Activated T-helper 17 cell treated with anti-CD3 and anti-CD28 coated beads, Interleukin-2, amount 50 U/mL, for 72 hours (primary cell): ENCODE measurements at places on chromosomes 3 and 15. TPM values are rescaled to one million over a fixed set of nuclear protein-coding genes. Genes with fewer than 3 reads are reported as not detected.

The SLC25A20 gene
- 13.4 TPM for total RNA-seq

DNA sequence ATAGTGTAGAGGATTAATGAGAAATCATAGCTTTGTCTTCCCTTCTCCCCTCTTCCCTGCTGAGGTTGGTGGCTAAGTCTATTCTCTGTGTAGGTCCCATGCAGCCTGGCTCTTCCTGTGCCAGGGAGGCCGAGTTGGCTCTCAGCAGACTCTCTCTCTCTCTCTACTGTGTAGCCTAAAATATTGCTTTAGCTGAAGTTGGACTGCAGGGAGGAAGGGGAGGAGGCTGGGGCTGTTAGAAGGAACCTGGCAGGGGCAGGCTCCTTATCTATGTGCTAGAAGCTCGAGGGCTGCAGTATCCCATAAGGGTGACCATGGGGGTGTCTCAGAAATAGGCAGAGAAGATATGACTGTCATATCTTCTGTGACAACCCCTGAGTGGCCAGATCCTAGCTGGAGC, 160.8 kb downstream of the EPHB1 start:
- ATAC-seq, result no peak
- no peaks in the 10 kb centered on the region for H3K36me3 ChIP-seq
- no peak overlapping the region for H3K4me3 ChIP-seq
- H3K27me3 ChIP-seq, result no peaks in the 10 kb centered on the region
- H3K27ac ChIP-seq, result no peak overlapping the region
- no peaks in the 10 kb centered on the region for H3K4me1 ChIP-seq

The COL6A5 gene
- not detected for total RNA-seq

The CILP gene
- 0.09 TPM for total RNA-seq

DNA sequence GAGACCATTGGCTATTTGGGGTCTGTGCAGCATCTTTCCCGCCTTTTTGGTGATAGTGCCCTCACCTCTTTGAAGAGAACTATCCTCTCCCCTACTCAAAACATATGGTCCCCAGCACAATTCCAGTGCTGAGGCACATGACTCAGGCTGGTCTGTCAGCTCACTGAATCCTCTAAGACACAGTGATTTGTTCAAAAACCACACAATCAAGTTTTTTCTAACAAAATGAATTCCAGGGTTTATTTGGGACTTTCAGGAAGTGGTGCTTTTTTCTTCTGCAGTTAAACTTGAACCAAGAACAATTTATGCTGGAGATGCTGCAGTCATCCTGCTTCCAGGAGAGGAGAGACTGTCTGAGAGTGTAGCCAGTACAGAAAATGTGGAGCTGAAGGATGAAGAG, 142.5 kb upstream of the LMCD1 start:
- H3K4me3 ChIP-seq, result no peak overlapping the region
- ATAC-seq, result no peak

The GP5 gene
- 1.4 TPM for total RNA-seq

- H3K4me1 ChIP-seq, result peaks cover 8% of the 10 kb centered on the region
- ATAC-seq, result no peak
Observed at GRCh38 chr3:9800529-9800928, 7.6 kb downstream of the ARPC4 start.

DNA sequence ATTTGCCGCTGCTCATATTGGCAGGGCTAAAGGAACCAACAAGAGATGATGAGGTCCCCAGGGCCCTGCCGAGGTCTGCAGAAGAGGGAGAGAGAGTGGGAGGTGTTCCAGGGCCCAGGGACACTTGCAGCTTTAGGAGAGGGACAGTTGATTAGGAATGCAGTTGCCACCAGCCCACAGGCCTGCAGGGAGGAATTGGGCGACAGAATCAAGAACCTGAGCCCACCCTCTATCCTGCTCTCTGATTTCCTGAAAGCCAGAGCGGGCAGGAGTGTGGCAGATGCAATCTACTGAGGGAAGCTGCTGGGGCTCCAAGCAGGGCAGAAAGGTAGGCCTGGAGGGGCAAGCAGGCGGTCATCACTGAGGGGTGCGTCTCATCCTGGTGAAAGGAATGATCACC, 12.1 kb upstream of the PRR23E start:
- H3K4me3 ChIP-seq, result no peak overlapping the region
- no peak for ATAC-seq
- H3K27ac ChIP-seq, result no peak overlapping the region
- H3K27me3 ChIP-seq, result peaks cover 14% of the 10 kb centered on the region
- H3K4me1 ChIP-seq, result no peaks in the 10 kb centered on the region

The RPP25 gene
- 9.6 TPM for total RNA-seq

The ITIH1 gene
- total RNA-seq, result not detected

The UNC13C gene
- total RNA-seq, result not detected

- no peaks in the 10 kb centered on the region for H3K36me3 ChIP-seq
- H3K4me1 ChIP-seq, result no peaks in the 10 kb centered on the region
- no peak overlapping the region for H3K27ac ChIP-seq
- H3K4me3 ChIP-seq, result no peak overlapping the region
- peaks cover 23% of the 10 kb centered on the region for H3K27me3 ChIP-seq
Observed at GRCh38 chr3:35641920-35642527, 2.7 kb downstream of the ARPP21 start.

DNA sequence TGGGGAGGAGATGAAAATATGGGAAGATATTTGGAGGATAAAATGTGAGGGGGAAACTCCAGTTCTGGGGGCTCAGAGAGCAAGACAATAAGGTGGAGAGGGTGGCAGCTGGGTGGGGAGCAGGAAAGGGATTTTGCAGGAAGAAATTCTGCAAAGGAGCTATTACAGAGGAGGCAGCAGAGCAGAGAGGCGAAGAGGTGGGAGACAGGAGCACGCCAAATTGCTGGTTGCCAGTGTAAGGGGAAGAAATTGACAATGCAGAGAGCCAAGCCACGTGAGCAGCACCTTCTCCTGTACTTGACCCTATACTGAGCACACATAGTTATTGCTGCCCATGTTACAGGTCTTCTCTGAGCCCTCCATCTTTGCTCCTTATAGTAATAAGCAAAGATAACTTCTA, 190.3 kb upstream of the ONECUT1 start:
- H3K27me3 ChIP-seq, result peaks cover 3% of the 10 kb centered on the region
- H3K36me3 ChIP-seq, result no peaks in the 10 kb centered on the region
- H3K27ac ChIP-seq, result no peak overlapping the region
- H3K4me3 ChIP-seq, result no peak overlapping the region

DNA sequence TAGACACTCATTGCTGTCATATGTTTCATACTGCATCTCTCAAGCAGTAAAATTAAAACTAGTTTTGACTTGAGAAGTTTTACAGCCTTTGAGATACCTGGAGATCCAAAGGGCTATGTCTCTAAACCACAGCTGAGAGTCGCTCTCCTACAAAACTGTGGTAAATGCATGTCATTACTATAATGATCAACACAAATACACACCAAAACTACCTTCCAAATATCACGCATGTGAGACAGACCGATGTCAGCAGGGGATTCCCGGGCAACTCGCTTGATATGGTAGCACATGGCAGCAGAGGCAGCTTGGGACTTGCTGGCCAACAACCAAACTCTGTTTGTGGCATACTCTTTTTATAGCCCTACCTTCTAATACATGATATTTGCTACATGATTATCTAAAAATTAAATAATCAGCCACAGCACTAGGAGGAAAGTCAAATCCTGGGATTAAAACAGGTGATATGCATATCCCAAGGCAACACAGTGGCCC, 56.3 kb downstream of the PDZRN3 start:
- no peak overlapping the region for H3K27ac ChIP-seq
- ATAC-seq, result no peak
- H3K4me3 ChIP-seq, result no peak overlapping the region
- no peaks in the 10 kb centered on the region for H3K36me3 ChIP-seq
- H3K4me1 ChIP-seq, result no peaks in the 10 kb centered on the region

The TIMP4 gene
- not detected for total RNA-seq

DNA sequence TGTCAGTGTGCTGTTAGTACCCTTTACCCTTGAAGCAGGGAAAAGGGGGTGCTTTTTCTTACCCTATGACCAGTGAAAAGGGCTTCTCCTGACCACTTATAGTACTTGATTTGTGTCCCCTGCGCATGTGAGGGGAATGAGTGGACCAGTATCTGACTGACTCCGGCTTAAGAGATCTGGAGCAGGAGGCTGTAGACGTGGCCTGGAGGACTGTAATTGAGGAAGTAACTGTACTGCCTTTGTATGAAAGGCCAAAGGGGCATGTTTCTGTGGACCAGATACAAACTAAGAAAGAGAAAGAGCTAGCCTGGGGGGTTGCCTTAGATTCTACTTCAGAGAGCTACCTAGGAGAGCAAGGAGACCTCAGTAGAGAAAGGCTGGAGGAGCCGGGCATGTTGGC, 89.9 kb upstream of the TBL1XR1 start:
- H3K4me3 ChIP-seq, result no peak overlapping the region
- no peak overlapping the region for H3K27ac ChIP-seq
- no peak for ATAC-seq
- no peaks in the 10 kb centered on the region for H3K27me3 ChIP-seq
- peaks cover 10% of the 10 kb centered on the region for H3K4me1 ChIP-seq
- no peaks in the 10 kb centered on the region for H3K36me3 ChIP-seq

DNA sequence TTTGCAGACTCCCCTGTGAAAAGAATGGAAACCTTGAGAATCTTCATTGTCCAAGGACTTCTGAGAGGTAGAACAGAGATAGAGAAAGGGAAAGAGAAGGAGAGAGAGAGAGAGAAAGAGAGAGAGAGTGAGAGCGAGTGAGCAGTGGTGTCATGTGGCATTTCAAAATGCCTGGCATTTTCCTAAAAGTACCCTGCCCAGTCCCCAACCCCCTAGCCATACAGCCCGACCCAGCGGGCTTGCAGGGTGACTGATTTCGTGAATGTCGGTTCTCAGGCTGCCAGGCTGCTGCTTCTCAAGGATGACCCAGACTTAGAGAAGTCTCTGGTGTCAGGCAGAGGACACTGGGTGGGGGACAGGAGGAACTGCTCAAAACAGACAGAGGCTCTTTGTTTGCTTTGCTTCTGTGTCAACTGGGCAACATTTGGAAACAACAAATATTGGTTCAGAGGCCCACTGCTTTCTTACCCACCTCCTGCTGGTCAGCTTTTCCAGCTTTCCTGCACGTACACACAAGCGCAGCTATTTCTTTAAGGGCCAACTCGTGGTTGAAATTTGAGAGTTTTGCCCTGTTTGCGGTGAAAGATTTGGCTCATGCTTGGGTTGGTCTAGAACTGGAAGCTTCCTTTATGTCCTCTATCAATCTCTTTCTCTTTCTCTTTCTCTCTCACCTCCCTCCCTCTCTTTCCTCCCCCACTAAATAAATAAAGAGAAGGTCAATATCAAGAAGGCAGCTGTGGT, 3.7 kb upstream of the TF start:
- no peaks in the 10 kb centered on the region for H3K36me3 ChIP-seq
- ATAC-seq, result no peak
- peaks cover 31% of the 10 kb centered on the region for H3K27me3 ChIP-seq
- no peak overlapping the region for H3K27ac ChIP-seq
- H3K4me1 ChIP-seq, result no peaks in the 10 kb centered on the region
- no peak overlapping the region for H3K4me3 ChIP-seq

DNA sequence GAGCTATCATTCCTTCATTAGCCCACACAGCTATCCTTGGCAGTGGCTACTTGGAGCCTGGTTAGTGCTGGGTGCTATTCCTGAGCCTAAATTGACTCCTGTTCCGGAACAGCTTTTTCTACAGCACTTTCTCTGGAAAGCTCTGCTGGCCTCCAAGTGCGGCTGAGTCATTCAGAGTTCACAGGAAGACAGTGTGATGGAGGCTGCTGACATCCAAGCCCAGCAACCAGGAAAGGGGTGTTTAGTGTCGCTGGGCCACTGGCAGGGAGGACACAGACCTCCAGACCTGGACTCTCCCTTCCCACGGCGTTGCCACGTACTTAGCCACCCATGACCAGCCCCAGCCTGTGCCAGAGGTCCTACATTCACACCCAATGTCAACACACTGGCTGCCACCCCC, 28.7 kb downstream of the CACNA2D2 start:
- H3K4me3 ChIP-seq, result no peak overlapping the region
- H3K27ac ChIP-seq, result no peak overlapping the region
- no peak for ATAC-seq
- no peaks in the 10 kb centered on the region for H3K27me3 ChIP-seq
- H3K36me3 ChIP-seq, result no peaks in the 10 kb centered on the region
